Naive thymus-derived CD4-positive, alpha-beta T cell (primary cell): ENCODE measurements at places on chromosomes 13 and 19. TPM values are rescaled to one million over a fixed set of nuclear protein-coding genes. Genes with fewer than 3 reads are reported as not detected.
A peak's percentile ranks its signal among the peaks of the same experiment; 100 is the strongest.

The F10 gene
- not detected for total RNA-seq

The ALOX5AP gene
- 46.9 TPM for total RNA-seq

The SRRM5 gene
- 1.1 TPM for total RNA-seq

The SIGLEC12 gene
- total RNA-seq = 0.21 TPM

The OR4F17 gene
- not detected for total RNA-seq

The ZNF649 gene
- 31.9 TPM for total RNA-seq

The KLK10 gene
- not detected for total RNA-seq

The C19orf18 gene
- total RNA-seq = 2.0 TPM

The C1QTNF9B gene
- not detected for total RNA-seq

The MISP3 gene
- total RNA-seq = 1.0 TPM

The CYP2A7 gene
- total RNA-seq = not detected

DNA sequence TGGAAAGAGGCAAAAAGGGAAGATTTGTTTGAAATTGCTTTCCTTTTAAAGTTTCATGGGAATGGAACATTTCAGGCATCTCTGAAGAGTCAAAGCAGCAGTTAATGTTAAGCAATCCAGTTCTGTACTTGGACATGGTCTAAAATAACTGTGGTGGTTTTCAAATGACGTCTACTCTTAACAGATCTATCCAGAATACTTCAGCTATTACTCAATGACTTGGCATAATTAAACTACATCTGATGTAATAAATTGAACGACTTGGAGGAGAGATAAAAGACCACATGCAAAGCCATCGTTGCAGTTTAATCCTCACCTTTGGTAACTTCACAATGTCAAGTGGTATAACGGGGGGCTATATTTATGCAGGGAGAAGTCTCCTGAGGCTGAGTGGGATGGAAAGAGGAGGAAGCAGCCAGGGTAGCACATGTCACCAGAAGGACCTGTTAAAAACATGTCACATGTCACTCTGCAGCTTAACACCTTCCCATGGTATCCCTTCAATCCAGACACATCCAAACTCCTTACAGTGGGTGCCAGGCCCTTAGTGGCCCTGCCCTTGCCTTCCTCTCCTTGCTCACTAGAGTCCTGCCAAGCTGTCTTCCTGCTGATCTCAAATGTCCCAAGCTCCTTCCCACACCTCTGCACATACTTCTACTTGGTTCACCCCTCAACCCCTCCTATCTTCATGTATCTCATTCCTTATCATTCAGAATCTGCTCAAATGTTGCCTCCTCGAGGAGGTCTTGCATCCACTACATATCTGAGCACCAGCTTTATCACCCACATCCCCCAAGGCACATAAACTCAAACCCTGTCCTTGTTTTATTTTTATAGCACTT, 327.8 kb downstream of the SUCLA2 start:
- H3K36me3 ChIP-seq = no peaks in the 10 kb centered on the region
- DNase-seq = no peak
- no peak overlapping the region for H3K27ac ChIP-seq
- no peak overlapping the region for H3K4me3 ChIP-seq
- no peaks in the 10 kb centered on the region for H3K27me3 ChIP-seq
- no peaks in the 10 kb centered on the region for H3K4me1 ChIP-seq

GRCh38 chr19:41646589-41647204, 19.8 kb upstream of the CEACAM4 start:
- DNase-seq = peak; percentile 11
- H3K4me3 ChIP-seq = no peak overlapping the region

- H3K27ac ChIP-seq = peak overlapping the region; percentile 66
- H3K4me1 ChIP-seq = peaks cover 54% of the 10 kb centered on the region
- H3K36me3 ChIP-seq = peaks cover 20% of the 10 kb centered on the region
- no peak for DNase-seq
- no peaks in the 10 kb centered on the region for H3K27me3 ChIP-seq
These were observed 8.9 kb downstream of the ATG4D start for GRCh38 chr19:10552510-10553053.

GRCh38 chr19:46907880-46908279, 47.1 kb downstream of the ARHGAP35 start:
- H3K4me1 ChIP-seq = peaks cover 16% of the 10 kb centered on the region
- no peak for DNase-seq
- H3K36me3 ChIP-seq = no peaks in the 10 kb centered on the region
- no peaks in the 10 kb centered on the region for H3K27me3 ChIP-seq
- H3K4me3 ChIP-seq = no peak overlapping the region

DNA sequence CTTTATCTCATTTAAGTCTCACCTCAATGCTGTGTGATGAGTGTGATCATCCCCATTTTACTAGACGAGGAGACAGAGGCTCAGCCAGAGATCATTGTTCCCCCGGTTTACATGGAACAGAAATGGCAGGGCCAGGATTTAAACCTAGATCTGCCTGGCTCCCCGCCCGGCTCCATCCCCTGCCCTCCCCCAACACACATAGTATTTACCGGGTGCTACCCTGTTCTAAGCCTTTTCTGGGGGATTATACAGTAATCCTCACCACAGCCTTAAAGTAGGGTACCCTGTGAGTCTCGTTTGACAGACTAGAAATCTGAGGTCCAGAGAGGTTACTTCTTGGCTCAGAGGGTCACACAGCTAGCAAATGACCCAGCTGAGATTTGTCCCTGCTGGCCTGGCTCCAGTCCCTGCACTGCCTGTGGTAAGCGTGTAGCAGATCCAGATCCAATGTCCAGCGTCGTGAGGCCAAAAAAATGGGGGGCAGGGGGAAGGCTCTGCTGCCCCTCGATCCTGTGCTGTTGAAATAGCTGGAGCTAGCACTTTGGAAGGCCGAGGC, 3.8 kb upstream of the KLC3 start:
- no peaks in the 10 kb centered on the region for H3K36me3 ChIP-seq
- no peak for DNase-seq
- no peaks in the 10 kb centered on the region for H3K4me1 ChIP-seq
- no peak overlapping the region for H3K4me3 ChIP-seq
- H3K27ac ChIP-seq = no peak overlapping the region

- H3K36me3 ChIP-seq = no peaks in the 10 kb centered on the region
- peak; percentile 18 for DNase-seq
- no peaks in the 10 kb centered on the region for H3K4me1 ChIP-seq
- H3K27ac ChIP-seq = no peak overlapping the region
- H3K4me3 ChIP-seq = no peak overlapping the region
These were observed 9.5 kb upstream of the URAD start for GRCh38 chr13:27997904-27998522.

GRCh38 chr19:1780272-1780958, 27.1 kb downstream of the ONECUT3 start:
- H3K36me3 ChIP-seq = no peaks in the 10 kb centered on the region
- no peak overlapping the region for H3K4me3 ChIP-seq
- H3K27me3 ChIP-seq = no peaks in the 10 kb centered on the region
- no peak overlapping the region for H3K27ac ChIP-seq
- no peak for DNase-seq
- no peaks in the 10 kb centered on the region for H3K4me1 ChIP-seq

- H3K4me3 ChIP-seq = no peak overlapping the region
- no peaks in the 10 kb centered on the region for H3K27me3 ChIP-seq
- no peaks in the 10 kb centered on the region for H3K4me1 ChIP-seq
- H3K27ac ChIP-seq = no peak overlapping the region
- H3K36me3 ChIP-seq = no peaks in the 10 kb centered on the region
These were observed 36.0 kb downstream of the PBX4 start for GRCh38 chr19:19582471-19582870.

- H3K36me3 ChIP-seq = no peaks in the 10 kb centered on the region
- H3K4me3 ChIP-seq = no peak overlapping the region
- H3K4me1 ChIP-seq = peaks cover 4% of the 10 kb centered on the region
- H3K27me3 ChIP-seq = no peaks in the 10 kb centered on the region
- H3K27ac ChIP-seq = no peak overlapping the region
These were observed 20.3 kb downstream of the SPATA13 start for GRCh38 chr13:24180750-24181377.

DNA sequence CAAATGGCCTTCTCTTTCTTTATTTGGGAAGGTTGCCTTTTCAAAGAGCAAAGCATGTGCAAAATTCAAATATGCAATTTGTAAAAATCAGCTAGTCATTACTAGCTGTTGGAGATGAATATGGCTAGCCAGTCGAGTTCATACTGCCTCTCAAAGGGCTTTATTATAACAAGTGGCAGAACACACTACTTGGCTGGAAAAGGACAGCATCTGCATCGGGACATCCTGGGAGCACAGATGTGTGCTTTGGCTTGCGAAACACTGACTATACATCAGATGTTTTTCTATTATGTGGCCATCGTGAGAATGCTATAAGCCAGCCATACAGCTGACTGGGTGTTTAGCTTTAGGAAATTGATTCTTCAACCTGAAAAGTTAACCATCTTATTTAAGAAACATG, 424.2 kb downstream of the KCTD12 start:
- no peaks in the 10 kb centered on the region for H3K36me3 ChIP-seq
- no peak overlapping the region for H3K4me3 ChIP-seq

DNA sequence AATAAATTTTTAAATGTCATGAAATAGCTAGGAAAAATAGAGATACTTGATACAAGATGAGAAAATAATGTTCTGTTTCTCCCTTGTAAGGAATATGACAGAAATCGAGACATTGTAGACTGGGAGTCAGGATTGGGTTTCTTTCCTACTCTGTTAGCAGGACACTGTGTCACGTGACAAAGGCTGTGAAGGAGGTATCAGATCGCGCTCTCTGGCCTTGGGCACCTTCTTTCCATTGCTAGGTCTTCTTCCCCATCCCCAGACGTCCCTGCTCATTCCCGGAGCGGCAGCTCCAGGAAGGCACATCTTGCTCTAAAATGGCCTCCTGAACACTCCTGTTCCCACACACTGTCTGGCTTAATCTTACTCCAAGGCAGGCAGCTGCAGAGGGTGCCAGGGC, 133.4 kb downstream of the TM9SF2 start:
- no peak for DNase-seq
- no peak overlapping the region for H3K4me3 ChIP-seq
- H3K27ac ChIP-seq = no peak overlapping the region

- no peak for DNase-seq
- H3K27ac ChIP-seq = no peak overlapping the region
- no peaks in the 10 kb centered on the region for H3K4me1 ChIP-seq
- no peaks in the 10 kb centered on the region for H3K36me3 ChIP-seq
These were observed 18.3 kb downstream of the KCNN1 start for GRCh38 chr19:17985037-17985818.

GRCh38 chr19:5337126-5337525, 3.5 kb downstream of the PTPRS start:
- H3K27ac ChIP-seq = no peak overlapping the region
- peaks cover 8% of the 10 kb centered on the region for H3K4me1 ChIP-seq
- no peaks in the 10 kb centered on the region for H3K36me3 ChIP-seq

DNA sequence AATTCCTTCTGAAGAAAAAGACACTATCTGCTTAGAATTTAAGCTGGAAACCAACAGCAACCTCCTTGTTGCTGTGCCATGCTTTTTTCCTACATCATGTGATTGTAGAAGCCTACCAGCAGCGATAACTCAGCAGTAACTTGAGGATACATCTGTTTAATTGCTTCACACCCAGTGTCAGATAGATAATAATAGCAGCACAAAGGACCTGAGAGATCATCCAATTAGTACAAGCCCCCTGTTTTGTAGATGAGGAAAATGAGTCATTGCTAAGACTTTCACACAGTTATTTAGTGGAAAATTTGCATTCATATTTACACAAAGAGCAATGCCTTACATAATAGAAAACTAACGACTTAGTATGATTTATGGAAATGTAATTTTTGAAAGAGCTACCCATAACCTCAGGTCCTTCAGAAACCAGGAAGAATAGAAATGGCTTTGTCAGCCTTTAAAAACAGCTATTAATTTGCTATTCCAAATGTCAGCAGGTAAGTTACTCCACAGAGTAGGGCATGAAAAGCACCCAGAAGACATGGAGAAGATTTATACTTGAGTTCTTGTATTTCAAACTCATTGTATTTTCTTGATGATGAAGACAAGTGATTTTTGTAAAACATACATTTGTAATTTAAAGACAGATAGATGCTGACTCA, 93.7 kb upstream of the SGCG start:
- no peak overlapping the region for H3K4me3 ChIP-seq
- no peak for DNase-seq
- H3K36me3 ChIP-seq = no peaks in the 10 kb centered on the region
- no peaks in the 10 kb centered on the region for H3K4me1 ChIP-seq
- H3K27ac ChIP-seq = no peak overlapping the region

GRCh38 chr13:94050039-94050438, 429.4 kb downstream of the DCT start:
- H3K4me1 ChIP-seq = no peaks in the 10 kb centered on the region
- H3K27ac ChIP-seq = no peak overlapping the region
- no peaks in the 10 kb centered on the region for H3K27me3 ChIP-seq
- no peak for DNase-seq
- H3K36me3 ChIP-seq = no peaks in the 10 kb centered on the region

GRCh38 chr19:54317965-54318240, 4.9 kb upstream of the LILRA5 start:
- H3K27ac ChIP-seq = no peak overlapping the region
- no peak for DNase-seq
- no peaks in the 10 kb centered on the region for H3K36me3 ChIP-seq

DNA sequence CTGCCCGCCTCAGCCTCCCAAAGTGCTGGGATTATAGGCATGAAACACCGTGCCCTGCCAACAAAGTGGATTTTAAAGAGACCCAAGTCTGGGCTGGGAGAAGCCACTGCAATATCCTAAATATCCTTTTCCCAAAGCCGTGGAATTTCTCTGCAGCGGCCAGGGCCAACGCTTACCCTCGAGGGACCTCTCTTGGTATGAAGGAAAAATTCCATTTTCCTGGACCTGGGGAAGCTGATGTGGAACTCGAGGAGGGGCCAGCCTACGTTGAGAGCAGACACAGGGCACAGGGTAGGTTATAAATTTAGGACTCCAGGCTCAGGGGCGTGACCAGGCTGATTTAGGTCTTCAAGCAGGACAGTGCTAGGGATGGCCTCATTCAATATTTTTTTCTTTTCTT, 17.7 kb upstream of the UPF1 start:
- no peaks in the 10 kb centered on the region for H3K4me1 ChIP-seq
- no peak for DNase-seq
- no peak overlapping the region for H3K27ac ChIP-seq
- H3K36me3 ChIP-seq = no peaks in the 10 kb centered on the region
- H3K4me3 ChIP-seq = no peak overlapping the region

DNA sequence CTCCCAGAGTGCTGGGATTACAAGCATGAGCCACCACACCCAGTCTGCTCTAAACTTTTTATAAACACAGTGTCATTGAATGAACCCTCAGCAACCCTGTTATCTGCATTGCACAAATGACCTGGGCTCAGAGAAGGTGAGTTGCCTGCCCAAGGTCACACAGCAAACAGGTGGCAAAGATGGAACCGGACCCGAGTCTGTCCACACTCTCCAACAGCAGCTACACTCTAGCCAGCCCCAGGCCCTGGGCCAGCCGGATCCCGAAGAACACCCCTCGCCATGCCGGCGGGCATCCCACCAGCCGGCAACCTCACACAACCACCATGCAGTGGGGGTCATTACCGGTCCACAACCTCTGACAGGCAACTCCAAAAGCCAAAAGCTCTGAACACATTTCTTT, 14.5 kb downstream of the ERCC2 start:
- no peaks in the 10 kb centered on the region for H3K27me3 ChIP-seq
- peaks cover 77% of the 10 kb centered on the region for H3K36me3 ChIP-seq
- H3K4me3 ChIP-seq = no peak overlapping the region
- no peaks in the 10 kb centered on the region for H3K4me1 ChIP-seq
- DNase-seq = no peak

GRCh38 chr13:50800091-50800739, 43.3 kb downstream of the DLEU7 start:
- DNase-seq = no peak
- H3K27me3 ChIP-seq = no peaks in the 10 kb centered on the region
- H3K4me3 ChIP-seq = no peak overlapping the region
- H3K36me3 ChIP-seq = no peaks in the 10 kb centered on the region
- H3K27ac ChIP-seq = no peak overlapping the region
- peaks cover 3% of the 10 kb centered on the region for H3K4me1 ChIP-seq
